ENCODE measurements at places on chromosomes 5 and 9.

DNA sequence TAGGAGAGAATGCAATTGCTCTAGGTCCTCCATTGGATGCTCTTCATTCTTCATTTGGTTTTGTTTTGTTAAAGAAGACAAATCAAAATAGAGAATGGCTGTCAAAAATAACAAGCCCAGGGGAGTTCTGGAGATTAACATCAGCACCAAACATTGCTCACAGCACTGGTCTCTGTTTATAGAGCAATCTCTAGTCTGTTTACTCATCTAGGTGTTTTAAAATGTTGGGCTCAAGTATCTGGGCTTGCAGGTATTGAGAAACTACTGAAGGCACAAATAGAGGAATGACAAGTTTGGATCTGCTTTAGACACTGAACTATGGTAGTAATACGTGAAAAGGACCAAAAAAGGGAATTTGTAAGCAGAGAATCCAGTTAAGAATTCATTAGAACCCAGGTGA, 77.0 kb upstream of the TMC1 start:
- no peak for DNase-seq

DNA sequence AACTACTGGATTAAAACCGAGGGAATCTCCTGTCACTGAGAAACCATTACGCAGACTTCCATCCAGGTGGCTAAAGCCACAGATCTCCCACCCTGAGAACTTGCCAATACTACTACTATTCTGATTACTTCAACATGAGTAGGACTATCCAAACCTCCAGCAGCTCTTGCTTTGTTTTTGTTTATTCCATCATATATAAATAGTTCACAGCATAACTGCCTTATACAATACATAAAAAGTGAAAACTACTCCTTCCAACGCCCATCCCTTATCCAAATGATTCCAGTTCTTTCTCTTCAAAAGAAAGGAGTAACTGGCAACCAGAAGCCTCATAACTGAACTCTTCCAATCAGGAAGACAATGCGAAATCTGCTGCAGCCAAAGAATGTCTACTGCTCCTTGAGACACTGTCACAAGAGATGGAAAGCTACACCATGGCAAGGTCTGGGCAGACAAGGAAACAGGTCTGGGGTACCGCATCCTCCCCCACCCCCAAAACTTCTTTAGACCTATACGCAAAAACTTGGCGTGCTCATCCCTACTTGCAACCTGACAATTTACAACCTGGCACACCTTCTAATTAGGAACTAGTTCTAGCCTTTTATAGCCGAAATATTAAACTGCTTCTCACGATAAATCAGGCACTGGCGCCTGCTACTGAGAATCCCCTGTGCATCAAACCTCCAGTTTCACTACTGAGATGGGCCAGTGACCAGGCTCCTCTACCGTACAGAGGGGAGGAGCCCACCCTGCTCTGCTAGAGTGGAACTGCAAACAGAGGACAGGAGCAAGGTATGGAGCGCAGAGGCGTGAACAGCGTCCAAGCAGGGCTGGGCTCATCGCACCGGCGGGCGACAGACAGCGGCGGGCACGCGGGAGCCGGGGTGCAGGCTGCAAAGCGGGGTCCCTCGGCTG, 986 bp downstream of the PLPP1 start:
- DNase-seq: no peak

- DNase-seq: no peak
Observed at GRCh38 chr9:92385477-92385876, 18.9 kb downstream of the OGN start.

GRCh38 chr5:154813736-154814135, 36.7 kb downstream of the FAXDC2 start:
- no peak for DNase-seq

- DNase-seq: no peak
Observed at GRCh38 chr9:68979538-68980314, 34.2 kb downstream of the PRKACG start.

Measured in head of caudate nucleus (tissue), 42 donors.